ENCODE measurements at places on chromosomes 16 and 17.

- DNase-seq, result no peak
Observed at GRCh38 chr17:57918017-57918895, 37.0 kb downstream of the CUEDC1 start.

DNA sequence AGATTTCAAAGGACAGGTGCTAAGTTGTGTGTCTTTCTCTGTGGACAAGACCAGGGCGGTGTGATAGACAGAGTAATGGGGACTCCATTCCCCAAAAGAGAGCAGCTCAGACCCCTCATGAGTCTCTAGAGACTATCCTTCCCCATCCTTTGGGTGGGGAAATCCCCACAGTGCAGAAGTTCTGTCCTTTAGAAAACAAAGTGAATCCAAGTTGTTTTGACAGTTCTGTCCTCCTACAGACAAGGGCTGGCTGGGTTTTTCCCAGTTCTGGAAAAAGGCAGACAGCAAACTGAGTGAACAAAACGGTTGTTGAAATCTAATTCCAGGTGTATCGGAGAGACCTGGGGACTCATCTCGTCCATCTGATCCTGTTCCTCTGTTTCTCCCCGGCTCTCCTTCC lies 11.0 kb upstream of the HAS3 start:
- no peak for DNase-seq

DNA sequence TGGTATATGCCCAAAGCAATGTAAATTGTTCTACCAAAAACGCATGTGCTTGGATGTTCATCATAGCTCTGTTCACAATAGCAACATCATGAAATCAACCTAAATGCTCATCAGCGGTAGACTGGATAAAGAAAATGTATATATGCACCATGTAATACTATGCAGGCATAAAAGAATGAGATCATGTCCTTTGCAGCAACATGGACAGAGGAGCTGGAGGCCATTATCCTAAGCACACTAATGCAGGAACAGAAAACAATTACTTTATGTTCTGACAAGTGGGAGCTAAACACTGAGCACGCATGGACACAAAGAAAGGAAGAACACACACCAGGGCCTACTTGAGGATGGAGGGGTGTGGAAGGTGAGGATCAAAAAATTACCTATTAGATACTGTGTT lies 33.7 kb downstream of the TANC2 start:
- DNase-seq, result no peak

DNA sequence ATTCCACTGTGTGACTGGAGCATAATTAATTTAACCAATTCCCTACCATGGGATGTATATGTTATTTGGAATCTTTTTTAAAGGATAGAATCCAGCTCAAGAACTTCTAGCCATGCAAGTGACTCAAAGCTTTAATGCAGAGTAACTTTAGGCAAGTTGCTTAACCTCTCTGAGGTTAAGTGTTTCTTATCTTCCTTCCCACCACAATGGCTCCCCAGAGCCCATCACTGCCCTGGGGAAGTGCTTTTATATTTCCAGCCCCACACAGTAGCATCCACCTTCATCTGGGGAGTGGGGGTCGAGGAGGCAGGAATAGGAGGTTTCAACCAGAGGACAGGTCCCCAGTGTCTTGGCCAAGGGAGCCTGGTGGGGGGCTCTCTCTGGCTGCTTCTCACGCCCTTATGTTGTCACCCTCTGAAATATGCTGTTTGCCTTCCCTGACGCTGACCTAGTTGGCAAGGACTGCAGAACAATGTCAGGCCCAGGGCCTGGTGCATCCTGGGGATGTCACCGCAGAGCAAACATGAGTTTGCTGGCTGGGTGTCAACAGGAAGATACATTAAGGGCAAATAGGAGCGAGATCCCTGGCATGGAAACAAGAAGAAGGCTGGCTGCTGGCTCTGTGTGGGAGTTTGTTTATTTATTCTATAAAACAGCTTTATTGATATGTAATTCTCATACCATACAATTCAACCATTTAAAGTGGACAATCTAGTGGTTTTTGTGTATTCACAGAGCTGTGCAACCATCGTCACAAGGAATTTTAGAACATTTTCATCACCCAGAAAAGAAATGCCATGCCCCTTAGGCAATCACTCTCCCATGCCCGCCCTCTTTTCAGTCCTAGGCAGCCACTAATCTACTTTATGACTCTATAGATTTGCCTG lies 46.6 kb upstream of the WSB1 start:
- peak; percentile 74 for DNase-seq

DNA sequence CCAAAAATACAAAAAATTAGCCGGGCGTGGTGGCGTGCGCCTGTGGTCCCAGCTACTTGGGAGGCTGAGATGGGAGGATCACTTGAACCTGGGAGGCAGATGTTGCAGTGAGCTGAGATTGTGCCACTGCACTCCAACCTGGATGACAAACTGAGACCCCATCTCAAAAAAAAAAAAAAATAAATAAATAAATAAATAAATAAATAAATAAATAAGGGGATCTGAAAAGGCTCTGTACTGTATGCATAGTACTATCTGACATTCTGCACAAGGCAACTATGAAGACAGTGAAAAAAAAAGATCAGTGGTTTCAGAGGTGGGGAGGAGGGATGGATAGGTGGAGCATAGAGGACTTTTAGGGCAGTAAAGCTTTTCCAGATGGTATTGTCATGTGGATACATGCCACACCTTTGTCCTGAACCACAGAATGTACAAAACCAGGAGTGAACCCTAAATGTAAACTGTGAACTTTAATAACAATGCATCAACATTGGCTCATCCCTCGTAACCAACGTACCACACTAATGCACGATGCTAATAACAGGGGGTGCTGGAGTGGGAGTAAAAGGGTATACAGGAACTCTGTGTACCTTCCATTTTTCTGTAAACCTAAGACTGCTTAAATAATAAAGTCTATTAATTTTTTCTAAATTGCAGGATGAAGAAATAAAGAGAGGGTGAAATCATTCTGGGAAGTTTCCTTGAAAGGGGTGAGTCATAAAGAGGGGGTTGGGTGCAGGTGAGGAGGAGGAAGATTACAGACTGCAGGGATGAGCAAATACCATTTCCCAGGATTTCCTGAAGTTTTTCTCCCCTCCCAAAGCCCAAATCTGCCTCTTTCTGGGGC lies 155.8 kb upstream of the SDK2 start:
- no peak for DNase-seq

DNA sequence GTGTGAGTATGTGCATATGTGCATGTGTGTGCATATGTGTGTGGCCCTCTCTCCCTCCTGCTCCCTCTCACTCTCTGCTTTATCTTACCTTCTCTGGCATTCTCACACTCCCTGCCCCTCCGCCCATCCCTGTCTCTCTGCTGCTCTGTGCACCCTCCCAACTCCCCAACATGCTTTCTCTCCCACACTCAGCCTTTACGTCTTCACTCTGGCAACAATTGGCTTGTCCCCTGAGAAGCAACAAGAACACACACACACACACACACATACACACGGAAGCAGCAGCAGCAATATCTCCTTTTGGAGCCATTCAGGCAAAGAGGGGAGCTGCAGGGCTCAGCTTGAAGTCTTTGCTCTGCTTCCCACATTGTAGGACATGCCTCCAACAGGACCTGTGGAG lies 27.8 kb downstream of the PITPNM3 start:
- DNase-seq, result no peak

DNA sequence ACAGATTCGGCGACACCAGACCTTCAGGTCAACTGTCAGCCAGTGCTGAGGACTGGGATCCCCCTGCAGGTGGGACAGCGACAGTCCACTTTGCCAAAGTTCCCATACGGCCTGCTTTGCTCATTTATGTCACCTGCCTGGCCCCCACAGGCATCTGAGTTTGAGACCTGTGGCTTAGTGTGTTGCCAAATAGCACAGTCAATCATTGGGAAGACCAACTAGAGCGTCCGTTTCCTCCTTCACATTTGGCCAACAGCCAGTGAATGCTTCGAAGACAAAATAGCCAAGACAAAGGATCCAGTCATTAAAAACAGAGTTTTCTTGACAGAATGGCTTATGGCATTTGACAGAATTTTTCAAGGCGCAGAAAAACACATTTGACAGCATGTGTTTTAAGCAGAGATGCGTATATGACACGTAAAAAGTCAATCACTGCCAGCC lies 113.8 kb downstream of the ABCC12 start:
- DNase-seq, result no peak

GRCh38 chr16:59973966-59974365 lies 1239.8 kb upstream of the GOT2 start:
- DNase-seq, result no peak

- no peak for DNase-seq
Observed at GRCh38 chr16:20049831-20050230, 23.9 kb downstream of the GPR139 start.

DNA sequence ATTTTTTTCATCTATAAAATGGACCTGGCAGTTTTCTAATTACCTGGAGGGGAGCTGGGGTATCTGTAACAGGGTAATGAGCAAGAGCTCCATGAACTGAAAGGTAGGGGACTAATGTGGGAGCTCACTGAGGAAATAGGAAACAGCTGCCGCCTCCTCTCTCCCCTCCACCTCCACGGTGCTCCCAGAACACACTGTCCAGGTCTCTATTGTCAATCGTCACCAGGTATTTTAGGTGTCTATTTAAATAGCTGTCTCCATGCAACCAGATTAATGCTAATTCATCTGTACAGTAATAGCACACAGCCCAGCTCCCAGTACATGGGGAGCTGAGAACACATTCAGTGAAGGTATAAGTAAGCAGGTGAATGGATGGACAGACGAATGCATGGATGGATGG lies 233.3 kb downstream of the GRIN2A start:
- no peak for DNase-seq

GRCh38 chr17:29016345-29017210 lies 10.7 kb upstream of the SEZ6 start:
- DNase-seq, result no peak

- no peak for DNase-seq
Observed at GRCh38 chr17:63480826-63481487, 4.1 kb downstream of the ACE start.

GRCh38 chr17:44575403-44575802 lies 18.1 kb downstream of the FZD2 start:
- no peak for DNase-seq

GRCh38 chr17:8248751-8249607 lies at the start of gene PFAS:
Gene PFAS (plus strand): TSS chr17:8249289. CDS start chr17:8253938, 4,649 bp downstream.
- DNase-seq, result peak; percentile 97

- DNase-seq, result no peak
Observed at GRCh38 chr16:89953671-89954406, 5.3 kb downstream of the DEF8 start.

DNA sequence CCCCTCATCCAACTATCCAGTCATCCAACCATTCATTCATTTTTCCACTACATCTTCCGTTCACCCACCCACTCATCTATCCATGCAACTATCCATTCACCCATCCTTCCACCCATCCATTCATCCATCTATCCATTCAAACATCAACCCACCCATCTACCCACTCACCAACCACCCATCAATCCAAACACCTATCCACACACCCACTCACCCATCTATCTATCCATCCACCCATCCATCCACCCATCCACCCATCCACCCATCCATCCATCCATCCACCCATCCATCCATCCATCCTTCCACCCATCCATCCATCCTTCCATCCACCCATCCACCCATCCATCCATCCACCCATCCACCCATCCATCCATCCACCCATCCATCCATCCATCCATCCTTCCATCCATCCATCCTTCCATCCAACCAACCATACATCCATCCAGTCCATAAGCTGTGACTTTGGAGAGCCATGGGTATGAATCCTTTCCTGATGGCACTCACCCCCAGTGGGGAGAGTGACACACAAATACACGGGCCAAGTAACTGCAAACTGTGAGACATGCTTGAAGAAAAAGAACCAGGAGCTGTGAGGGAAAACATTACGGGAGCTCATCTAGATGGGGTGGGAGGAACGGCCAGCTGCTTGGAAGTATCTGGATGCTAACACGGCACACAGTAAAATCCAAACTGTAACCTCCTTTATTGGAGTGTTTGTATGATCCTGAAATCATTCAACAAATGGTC lies 100.0 kb upstream of the TNRC6C start:
- no peak for DNase-seq

DNA sequence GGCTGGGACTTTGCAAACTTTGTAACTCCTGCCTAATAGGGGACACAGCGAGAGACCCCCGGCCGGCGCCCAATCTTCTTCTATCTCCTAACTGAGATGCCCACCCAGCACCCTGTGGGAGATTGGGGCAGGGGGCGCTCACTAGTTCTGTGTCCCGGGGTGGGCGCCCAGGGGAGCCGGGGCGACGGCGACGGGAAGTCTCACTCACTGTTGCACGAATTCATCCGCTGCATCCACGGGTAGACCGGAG lies 3.9 kb upstream of the HOXB5 start:
- DNase-seq, result no peak

- no peak for DNase-seq
Observed at GRCh38 chr17:42296012-42296411, 7.7 kb downstream of the STAT5A start.

DNA sequence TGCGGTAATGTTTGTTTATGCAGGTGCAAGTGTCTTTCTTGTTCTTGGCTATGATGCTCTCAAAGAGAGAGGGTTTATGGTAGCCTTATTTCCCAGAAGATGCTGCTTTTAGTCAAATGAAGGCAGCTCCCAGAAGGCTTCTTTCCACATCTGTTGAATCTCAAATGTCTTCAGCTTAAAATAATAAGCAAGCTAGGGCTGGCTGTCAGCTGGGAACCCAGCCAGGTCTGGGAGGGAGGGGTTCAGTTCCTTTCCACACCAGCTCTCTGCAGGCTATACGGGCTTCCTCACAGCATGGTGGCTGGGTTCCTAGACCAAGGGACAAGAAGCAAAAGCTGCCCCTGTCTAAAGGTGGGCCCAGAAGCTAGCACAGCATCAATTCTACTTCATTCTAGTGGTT lies 47.4 kb upstream of the ATF7IP2 start:
- DNase-seq, result no peak

GRCh38 chr17:29283961-29284360 lies 10.0 kb downstream of the NUFIP2 start:
- no peak for DNase-seq

DNA sequence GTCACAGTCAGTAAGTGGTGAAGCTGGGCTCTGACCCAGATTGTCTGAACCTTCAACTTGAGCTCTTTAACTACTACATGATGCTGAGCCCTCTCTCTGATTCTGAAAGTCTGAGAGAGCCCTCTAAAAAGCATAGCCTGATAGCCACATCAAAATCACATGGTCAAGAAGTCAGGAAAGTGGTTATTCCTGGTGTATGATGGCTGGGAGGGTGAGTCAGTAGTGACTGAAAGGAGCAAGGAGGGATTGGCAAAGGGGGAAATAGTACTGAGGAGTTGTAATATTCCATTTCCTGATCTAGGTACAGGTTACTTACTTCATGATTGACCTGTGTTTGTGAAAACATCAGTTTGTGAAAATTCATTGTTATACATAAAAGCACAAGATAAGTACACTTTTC lies 89.1 kb downstream of the SSH2 start:
- DNase-seq, result no peak

All from upper lobe of left lung (tissue), 6 donors.